ENCODE measurements at places on chromosomes 11 and 22.

GRCh38 chr11:119056421-119056999 lies 495 bp downstream of the HYOU1 start:
- peak; percentile 54 for DNase-seq

DNA sequence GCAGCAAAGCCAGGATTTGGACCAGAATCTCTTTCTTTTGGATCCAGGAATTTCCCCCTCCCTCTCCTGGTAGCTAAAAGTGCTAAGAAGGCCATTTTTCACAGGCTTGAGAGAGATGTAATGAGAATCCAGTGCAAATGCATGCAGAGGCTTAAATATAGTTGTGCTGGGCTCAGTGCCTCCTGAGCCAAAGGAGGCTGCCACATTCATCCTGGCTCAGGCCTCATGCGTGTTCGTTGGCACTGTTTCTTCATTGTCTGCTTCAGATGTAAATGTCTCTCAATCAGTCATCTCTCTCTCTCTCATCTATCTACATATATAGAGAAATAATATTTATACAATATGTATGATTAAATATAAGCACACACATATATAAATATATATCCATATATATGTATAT lies 83.6 kb downstream of the INSC start:
- peak; percentile 23 for DNase-seq

DNA sequence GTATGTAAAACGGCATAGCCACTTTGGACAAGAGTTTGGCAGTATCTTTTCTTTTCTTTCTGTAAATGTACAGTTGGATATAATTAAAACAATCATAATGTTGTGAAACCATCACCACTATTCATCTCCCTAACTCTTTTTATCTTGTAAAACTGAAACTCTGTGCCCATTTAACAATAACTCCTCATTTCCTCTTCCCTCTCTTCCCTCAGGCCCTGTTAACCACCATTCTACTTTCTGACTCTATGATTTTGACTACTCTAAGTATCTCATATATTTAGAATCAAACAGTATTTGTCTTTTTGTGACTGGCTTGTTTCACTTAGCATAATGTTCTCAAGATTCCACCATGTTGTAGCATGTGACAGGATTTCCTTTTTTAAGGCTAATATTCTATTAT lies 10.2 kb downstream of the SCUBE2 start:
- no peak for DNase-seq

DNA sequence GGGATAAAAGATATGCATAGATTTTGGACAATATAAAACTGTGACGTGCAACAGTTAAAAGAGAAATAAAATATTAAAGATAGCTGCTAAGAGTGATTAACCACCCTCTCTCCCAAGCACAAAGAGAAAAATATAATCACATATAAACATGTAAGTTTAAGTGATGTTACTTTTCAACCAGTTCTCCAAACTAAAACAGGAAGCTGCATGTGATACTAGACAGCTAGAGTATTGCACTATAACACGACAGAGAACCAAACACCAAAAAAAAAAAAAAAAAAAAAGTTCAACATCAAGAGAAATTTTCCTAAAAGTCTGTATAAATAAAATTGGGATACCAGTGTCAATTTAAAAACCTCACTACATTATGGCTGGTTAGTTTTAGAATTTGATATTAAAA lies 79.1 kb downstream of the PICALM start:
- DNase-seq, result no peak

DNA sequence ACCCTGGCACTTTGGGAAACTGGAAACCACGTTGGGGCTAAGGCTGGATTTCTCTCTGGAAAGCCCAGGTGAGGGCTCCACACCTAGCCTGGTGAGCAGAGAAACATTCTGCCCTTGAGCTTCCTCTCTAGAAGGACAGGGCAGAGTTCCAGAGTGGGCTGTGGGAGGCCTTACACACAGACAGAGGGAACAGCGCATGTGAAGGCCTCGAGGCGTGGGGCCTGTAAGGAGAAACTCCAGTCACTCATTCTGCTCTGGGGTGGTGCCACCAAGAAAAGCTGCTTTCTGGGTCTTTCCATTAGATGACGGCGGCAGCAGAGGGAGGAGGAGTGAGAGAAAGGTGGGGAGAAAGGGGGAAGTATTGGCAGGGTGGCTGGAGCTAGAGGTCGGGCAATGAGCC lies 183.1 kb downstream of the CHST1 start:
- DNase-seq, result no peak

- DNase-seq, result peak; percentile 82
Observed at GRCh38 chr11:20127671-20128527, 32.4 kb downstream of the DBX1 start.

DNA sequence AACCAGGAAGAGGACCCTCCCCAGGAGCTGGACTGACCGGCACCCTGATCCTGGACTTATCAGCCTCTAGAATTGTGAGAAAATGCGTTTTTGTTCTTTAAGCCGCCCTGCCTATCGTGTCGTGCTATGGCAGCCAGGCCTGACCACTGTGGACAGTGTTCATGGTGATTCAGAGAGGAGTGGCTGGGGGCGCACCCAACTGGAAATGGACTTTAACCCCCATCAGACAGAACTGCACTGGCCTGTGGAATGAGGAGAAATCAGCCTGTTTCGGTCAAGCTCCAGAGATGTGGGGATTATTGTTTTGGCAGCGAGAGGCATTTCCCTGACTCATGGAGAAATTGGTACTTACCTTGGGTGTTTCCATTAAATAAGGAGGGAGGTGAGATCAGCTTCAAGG lies 1437.8 kb downstream of the BRD1 start:
- no peak for DNase-seq

- no peak for DNase-seq
Observed at GRCh38 chr11:134498326-134499139, 86.5 kb upstream of the B3GAT1 start.

DNA sequence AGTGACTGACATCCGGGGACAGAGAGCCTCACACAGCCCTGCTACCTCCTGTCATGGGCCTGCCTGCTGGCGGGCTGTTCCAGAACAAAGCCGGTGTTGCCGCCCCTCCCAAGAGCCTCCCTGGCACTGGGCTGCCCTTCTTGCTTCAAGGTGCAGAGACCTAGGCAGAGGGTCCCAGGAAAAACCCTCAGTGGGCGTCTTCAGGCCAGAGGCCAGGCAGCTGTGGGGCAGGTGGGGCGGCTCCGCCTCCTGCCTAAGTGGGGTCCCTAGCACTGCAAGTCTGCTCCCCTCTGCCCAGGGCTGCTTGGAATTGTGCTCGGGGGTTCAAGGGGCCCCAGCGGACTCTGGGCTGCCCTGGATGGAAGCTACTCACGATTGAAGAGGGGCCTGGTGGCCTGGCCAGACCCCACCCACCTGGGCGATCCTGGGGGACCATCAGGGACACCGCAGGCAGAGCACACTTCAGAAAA lies 20.4 kb upstream of the GNB1L start:
- no peak for DNase-seq

- peak; percentile 53 for DNase-seq
Observed at GRCh38 chr22:46867106-46867505, 104.7 kb downstream of the TBC1D22A start.

GRCh38 chr11:60263402-60263801 lies 17.1 kb upstream of the MS4A4A start:
- no peak for DNase-seq

DNA sequence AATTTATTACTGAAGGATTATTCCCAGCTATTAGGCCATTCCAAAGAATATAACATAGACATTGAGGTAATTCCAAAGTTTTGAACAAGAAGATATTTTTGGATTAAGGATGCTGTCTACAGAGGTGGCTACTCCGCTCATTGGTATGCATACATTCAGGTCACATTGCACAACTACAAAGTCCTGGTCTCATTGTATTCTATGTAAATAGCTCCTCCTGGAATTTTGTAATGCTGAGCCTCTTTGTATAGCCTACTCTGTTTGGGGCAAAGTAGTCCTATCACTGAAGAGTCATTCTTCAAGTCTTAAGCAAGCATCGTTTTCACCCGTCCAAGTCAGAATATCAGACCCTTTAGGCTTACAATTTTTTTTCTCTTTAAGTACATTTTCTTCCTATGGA lies 142.4 kb downstream of the KIF18A start:
- no peak for DNase-seq

DNA sequence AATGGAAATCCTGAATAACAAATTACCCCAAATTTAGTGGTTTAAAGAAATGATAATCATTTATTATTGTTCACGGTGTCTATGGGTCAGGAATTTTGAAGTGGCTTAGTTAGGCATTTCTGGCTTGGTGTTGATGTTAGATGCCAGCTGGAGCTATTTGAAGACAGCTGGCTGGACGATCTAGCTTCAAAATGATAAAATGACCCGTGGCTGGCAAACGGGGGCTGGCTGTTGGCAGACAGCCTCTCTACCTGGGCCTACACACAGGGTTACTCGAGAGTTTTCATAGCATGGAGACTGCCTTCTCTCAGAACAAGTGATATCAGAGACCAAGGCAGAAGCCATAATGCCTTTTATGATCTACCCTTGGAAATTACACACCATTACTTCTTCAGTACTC lies 285.2 kb downstream of the METTL15 start:
- DNase-seq, result no peak

DNA sequence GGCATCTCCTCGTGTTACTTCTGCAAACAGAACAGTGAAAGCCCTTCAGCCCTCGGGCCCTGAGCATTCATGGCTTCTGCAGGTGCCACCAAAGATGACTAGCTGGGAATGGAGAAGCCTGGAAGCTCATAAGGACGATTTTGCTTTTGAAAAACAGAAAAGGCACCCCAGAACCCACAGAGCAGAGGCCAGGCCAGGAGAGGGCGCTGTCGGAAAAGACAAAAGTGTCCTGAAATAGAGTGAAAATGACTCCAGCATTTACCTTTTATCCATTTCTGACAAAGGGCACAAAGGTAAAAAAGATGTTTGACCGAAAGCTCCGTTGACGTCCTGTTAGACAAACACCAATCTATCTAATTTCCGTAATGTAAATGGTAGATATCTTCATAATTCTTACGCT lies 37.6 kb downstream of the ZNF195 start:
- peak; percentile 64 for DNase-seq

DNA sequence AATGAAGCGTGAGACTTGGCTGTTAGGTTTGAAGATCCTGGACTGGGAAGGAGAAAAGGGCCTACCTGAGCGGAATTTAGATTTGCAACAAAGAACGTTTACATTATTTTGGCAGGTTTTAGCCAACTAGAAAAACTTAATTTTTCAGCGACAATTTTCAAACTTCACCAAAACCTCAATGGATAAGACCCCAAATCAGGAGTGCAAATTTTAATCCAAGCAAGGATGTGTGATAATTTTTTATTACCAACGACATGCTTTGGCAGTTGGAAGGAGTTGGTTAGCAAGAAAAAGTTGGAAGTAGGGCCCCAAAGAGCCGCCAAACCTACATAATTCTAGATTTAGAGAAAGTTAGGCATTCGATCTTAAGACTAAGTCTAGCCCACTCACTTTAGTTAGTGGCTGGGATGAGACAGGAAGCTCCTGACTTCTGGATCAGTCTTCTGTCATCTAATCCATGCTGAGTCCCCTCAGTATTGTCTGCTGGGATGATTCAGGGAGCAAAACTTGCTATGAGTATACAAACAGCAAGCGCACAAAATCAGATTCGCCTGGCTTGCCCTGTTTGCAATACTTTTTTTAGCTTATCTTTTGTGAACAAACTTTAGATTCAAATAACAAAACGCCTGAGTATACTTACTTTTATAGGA lies 787 bp upstream of the RDX start:
- DNase-seq, result peak; percentile 79

DNA sequence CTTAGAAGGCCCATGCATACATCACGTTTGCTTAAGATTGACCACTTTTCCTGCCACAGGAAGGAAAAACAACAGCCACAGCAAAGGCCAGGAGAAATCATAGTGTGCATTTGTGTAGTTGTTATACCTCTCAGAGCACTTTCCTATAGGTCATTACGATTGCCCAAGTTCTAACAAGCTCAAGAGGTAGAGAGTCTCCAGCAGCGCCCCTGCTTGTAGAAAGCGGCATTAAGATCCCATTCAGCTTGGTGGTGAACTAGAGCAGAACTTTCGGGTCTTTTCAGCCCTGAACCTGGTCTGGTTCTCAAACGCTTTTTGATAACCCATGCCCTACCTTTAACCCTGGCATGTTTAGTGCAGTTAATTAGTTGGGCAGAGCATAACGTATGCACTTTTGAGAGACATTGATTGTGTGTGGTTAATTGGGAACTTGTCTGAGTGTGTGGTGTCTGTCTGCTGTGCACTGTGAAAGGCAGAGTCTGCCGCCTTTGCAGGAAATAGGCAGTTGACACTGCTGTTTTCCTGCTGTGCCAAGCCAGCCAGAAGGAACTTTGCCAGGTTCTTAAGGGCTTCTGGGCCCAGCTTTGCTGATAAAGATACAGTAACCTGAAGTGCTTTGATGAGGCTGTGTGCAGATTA lies 109.9 kb upstream of the CLMP start:
- DNase-seq, result no peak

- DNase-seq, result no peak
Observed at GRCh38 chr11:108927791-108928545, 263.1 kb downstream of the DDX10 start.

GRCh38 chr22:49827271-49827852 lies 311 bp downstream of the BRD1 start:
- peak; percentile 69 for DNase-seq

GRCh38 chr11:2799881-2800654 lies 85.5 kb downstream of the CDKN1C start:
- DNase-seq, result no peak

DNA sequence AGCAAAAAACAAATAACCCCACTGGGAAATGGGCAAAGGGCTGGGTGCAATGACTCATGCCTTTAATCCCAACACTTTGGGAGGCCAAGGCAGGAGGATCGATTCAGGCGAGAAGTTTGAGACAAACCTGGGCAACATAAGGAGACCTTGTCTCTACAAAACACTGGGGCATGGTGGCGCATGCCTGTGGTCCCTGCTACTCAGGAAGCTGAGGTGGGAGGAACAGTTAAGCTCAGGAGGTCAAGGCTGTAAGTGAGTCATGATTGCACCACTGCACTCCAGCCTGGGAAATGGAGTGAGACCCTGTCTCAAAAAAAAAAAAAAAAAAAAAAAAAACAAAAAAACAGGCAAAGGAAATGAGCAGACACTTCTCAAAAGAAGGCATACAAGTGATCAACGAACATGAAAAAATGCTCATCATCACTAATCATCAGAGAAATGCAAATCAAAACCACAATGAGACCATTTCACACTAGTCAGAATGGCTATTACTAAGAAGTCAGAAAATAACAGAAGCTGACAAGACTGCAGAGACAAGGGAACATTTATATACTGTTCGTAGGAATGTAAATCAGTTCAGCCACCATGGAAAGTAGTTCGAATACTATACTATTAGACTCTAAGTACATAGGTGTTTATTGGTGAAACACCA lies 48.2 kb upstream of the SMCO4 start:
- DNase-seq, result peak; percentile 23

GRCh38 chr11:719214-720016 lies 13.4 kb downstream of the EPS8L2 start:
- no peak for DNase-seq

Data from GM23248 (cell line).